ENCODE measurements at places on chromosomes 12 and 14.

GRCh38 chr12:42552822-42553221, 36.7 kb downstream of the PRICKLE1 start:
- DNase-seq, result no peak

GRCh38 chr14:27181333-27181732, 583.5 kb upstream of the NOVA1 start:
- DNase-seq, result no peak

DNA sequence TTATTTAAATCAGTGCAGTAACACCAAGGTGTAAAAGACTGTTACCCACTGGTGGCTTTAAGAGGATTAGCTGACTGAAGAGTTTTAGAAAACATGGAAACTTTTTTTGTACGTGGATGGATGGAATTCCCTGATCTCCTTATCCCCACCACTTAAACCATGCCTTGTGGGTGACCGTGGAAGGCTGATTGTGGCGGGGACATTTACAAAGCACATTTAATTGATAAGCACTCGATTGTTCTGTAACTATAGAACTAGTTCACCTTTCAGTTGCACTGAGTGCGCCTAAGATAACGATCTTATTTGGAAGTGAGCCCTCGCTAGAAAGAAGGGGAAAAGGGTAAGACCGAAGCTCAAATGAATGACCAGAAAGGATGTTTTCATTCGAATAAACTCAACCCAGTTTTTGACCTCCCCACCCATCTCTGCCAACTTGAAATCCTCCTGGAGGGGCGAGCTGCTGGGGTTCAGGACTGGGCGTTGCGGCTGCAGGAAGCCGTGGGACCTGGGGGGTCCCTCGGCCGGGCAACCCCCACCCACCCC, 688 bp upstream of the RASSF3 start:
- no peak for DNase-seq

- DNase-seq, result no peak
Measured at GRCh38 chr12:2616763-2617162, 178.0 kb upstream of the FKBP4 start.

GRCh38 chr12:120801146-120801545, 75.5 kb downstream of the ACADS start:
- DNase-seq, result no peak

DNA sequence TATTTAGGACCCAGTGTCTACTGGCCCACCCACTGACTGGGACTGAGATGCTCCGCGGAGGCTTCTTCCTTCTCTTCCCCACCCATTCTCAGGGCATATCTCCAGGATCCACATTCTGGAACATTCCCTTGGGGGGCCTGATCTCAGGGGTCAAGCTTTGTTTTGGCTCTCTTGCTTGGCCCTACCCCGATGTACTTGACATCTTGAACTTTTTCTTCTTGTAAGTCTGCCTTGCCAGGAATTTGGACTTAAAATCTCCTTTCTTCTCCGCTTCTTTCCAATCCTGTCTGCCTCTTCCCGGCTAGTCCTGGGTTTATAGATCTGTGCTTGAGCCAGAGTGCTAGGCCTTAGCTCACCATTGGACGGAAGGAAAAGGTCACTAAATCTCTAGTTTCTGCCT, 22.1 kb downstream of the DACT1 start:
- DNase-seq, result no peak

DNA sequence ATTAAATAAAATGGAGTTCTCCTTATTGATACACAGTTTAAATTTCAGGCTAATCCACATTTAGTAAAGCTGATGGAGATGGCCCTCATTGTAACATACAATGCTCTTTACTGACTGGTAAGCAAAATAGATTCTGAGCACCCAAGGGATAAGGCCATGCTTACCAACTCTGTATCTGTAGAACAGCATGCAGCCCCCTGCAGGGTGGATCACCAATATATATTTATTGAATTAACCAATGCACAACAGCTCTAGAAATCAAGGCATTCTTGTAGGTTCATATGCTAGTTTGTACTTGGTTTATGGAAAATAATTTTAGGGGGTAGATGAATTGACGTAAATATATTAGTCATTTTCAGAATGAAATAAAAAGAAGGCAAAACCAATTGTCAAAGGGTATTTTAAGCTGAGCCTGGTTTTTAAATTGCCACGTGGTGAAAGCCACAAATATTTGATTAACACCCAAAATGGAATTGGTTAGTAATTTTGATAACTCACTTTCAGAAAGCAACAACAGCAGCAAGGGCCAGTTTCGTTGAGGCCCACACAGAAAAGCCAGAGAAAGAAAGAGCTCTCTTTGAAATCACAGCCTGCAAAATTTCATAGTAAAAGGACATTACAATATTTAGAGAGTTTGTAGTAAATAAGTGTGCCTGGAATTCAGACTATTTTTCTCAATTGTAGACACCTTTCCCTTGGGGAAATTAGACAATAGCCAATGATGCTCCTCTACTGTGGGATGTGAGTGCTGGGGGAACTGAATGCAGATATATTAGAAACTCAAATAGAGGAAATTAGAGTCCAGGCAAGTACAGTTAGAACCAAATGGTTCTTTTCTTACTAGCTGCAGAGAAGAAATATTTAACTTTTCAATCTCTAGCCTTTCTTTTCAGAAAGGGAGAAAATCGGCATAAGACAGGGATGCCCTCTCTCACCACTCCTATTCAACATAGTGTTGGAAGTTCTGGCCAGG, 216.2 kb upstream of the ABCD2 start:
- no peak for DNase-seq

DNA sequence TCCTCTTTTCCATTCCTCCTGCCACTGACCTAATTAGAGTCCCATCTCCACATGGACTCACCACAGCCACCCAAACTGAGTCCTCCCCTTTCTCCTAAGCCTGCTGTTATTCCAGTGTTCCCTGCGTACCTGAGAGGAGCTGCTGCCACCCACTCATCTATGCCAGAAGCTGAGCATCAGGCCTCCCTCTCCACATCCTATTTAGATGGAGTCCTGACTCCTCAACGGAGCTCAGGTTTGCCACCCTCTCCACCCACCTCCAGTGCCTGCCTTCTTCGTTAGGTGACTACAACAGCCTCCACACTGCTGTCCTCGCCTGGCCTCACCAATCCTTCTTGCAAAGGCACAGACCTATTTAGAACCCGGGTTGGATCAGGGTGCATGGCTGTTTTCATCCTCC, 15.2 kb upstream of the ABHD12B start:
- DNase-seq, result no peak

DNA sequence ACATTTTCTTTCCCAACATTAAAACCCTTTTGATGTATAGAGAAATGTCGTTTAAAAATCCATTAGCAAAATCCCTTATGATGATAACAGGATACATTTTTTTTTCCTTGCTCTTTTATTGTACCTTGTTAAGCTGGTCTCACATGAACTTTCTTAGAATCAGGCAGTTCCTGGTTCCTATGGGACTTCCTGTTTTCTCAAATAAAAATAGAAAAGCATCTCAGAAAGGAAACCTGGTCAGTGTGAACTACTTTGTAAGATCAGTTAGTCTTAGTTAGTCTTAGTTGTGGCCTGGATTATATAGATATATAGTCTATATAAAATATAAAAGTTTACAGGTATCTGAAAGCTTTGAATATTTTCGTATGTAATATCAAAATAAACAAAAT, 40.3 kb downstream of the LEMD3 start:
- DNase-seq, result no peak

GRCh38 chr14:91473046-91473445, 37.1 kb downstream of the PPP4R3A start:
- no peak for DNase-seq

- DNase-seq, result no peak
Measured at GRCh38 chr14:104433401-104434213, 146.0 kb upstream of the C14orf180 start.

Data from cerebellar nuclear complex (tissue), 1 donor.